ENCODE measurements at places on chromosomes 16 and 17. TPM values are rescaled to one million over a fixed set of nuclear protein-coding genes. Genes with fewer than 3 reads are reported as not detected.

- peaks cover 1% of the 10 kb centered on the region for H3K27me3 ChIP-seq
- H3K4me3 ChIP-seq: no peak overlapping the region
- no peaks in the 10 kb centered on the region for H3K36me3 ChIP-seq
- peaks cover 15% of the 10 kb centered on the region for H3K4me1 ChIP-seq
Observed at GRCh38 chr17:35293151-35293847, 50.4 kb downstream of the SLFN5 start.

- DNase-seq: no peak
- no peaks in the 10 kb centered on the region for H3K27me3 ChIP-seq
- H3K4me1 ChIP-seq: peaks cover 47% of the 10 kb centered on the region
- H3K4me3 ChIP-seq: no peak overlapping the region
- no peak overlapping the region for H3K27ac ChIP-seq
- peaks cover 5% of the 10 kb centered on the region for H3K36me3 ChIP-seq
Observed at GRCh38 chr17:66431910-66432309, 129.5 kb downstream of the PRKCA start.

The RASL10B gene
- 1.9 TPM for total RNA-seq

- no peak for DNase-seq
- H3K4me1 ChIP-seq: no peaks in the 10 kb centered on the region
- H3K27me3 ChIP-seq: peaks cover 20% of the 10 kb centered on the region
- no peak overlapping the region for H3K27ac ChIP-seq
- H3K36me3 ChIP-seq: no peaks in the 10 kb centered on the region
- H3K4me3 ChIP-seq: no peak overlapping the region
Observed at GRCh38 chr16:17632667-17633066, 161.9 kb upstream of the XYLT1 start.

- H3K4me1 ChIP-seq: no peaks in the 10 kb centered on the region
- no peak overlapping the region for H3K27ac ChIP-seq
- no peak for DNase-seq
- H3K36me3 ChIP-seq: no peaks in the 10 kb centered on the region
- no peak overlapping the region for H3K4me3 ChIP-seq
- H3K27me3 ChIP-seq: peaks cover 4% of the 10 kb centered on the region
Observed at GRCh38 chr16:83882163-83882885, 16.6 kb upstream of the MLYCD start.

DNA sequence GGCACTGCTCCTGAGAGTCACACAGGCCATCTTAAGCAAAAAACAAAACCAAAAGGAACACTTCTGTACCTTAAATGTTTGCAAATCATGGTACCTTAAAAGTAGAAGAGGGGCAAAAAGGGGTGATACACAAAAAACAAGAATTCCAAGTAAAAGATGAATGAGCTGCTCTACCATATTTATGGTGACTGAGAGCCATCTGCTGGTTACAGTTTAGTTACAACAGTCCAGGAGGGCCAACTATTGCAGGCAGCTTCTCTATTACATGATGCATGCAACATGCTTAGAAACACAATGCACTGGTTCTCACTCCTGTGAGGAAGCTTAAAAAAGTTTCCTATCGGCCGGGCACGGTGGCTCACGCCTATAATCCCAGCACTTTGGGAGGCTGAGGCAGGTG is 53.5 kb downstream of the STX8 start:
- H3K27ac ChIP-seq: no peak overlapping the region
- H3K4me1 ChIP-seq: peaks cover 13% of the 10 kb centered on the region

Data from activated CD8-positive, alpha-beta T cell treated with anti-CD3 and anti-CD28 coated beads for 36 hours (primary cell).